ENCODE measurements at places on chromosomes 7 and 10. TPM values are rescaled to one million over a fixed set of nuclear protein-coding genes. Genes with fewer than 3 reads are reported as not detected.

MSMB gene
- not detected for total RNA-seq

DNA sequence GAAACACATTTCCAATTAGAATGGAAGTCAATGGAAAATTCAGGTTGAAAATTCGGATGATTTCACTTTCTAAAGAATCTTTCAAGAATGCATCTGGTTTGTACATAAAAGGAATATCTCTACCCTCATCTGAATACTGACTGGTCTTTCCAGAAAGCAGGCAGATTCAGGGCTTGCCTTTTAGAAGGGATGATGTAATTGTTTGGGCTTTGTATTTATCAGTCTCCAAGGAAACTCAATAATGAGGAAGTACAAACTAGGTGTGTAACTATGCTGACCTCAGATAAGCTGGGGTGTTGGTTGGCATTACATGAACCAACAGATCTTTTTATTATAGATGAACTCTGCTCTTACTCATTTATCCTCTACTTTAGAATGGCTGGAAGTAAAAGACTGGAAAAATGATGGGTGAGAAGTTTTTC is 24.1 kb downstream of the PDLIM1 start:
- H3K36me3 ChIP-seq: no peaks in the 10 kb centered on the region
- peaks cover 2% of the 10 kb centered on the region for H3K27me3 ChIP-seq
- no peak overlapping the region for H3K4me3 ChIP-seq
- no peak for DNase-seq

- H3K36me3 ChIP-seq: no peaks in the 10 kb centered on the region
- no peaks in the 10 kb centered on the region for H3K27me3 ChIP-seq
- no peak overlapping the region for H3K4me3 ChIP-seq
- no peak overlapping the region for H3K27ac ChIP-seq
Observed at GRCh38 chr7:46440186-46440585, 519.1 kb upstream of the IGFBP3 start.

LRRD1 gene
- not detected for total RNA-seq

- no peak overlapping the region for H3K27ac ChIP-seq
- DNase-seq: no peak
- no peak overlapping the region for H3K4me3 ChIP-seq
Observed at GRCh38 chr10:5910323-5911100, 20.5 kb downstream of the FBH1 start.

GDF2 gene
- not detected for total RNA-seq

PTN gene
- not detected for total RNA-seq

DNA sequence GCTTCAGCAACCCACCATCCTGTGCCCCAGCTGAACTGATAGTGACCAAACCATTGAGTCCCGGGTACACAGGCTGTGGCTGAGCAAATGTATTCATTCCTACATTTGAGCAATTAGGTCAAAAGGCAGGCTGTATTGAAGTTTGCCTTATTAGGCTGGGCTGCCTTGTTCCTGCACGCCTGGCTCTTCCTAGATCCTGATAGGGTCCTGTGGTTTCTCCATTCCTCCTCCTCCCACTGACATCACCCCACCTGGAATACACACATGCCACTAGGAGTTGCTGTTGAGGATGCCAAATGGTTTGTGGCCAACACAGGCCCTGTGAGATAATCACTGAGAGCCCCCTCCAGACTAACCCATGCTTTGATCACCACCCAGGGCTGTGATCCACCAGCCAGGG is 66.4 kb upstream of the FGFR2 start:
- no peaks in the 10 kb centered on the region for H3K4me1 ChIP-seq
- no peak overlapping the region for H3K4me3 ChIP-seq
- DNase-seq: no peak
- H3K36me3 ChIP-seq: no peaks in the 10 kb centered on the region
- peaks cover 8% of the 10 kb centered on the region for H3K27me3 ChIP-seq
- no peak overlapping the region for H3K27ac ChIP-seq

DNA sequence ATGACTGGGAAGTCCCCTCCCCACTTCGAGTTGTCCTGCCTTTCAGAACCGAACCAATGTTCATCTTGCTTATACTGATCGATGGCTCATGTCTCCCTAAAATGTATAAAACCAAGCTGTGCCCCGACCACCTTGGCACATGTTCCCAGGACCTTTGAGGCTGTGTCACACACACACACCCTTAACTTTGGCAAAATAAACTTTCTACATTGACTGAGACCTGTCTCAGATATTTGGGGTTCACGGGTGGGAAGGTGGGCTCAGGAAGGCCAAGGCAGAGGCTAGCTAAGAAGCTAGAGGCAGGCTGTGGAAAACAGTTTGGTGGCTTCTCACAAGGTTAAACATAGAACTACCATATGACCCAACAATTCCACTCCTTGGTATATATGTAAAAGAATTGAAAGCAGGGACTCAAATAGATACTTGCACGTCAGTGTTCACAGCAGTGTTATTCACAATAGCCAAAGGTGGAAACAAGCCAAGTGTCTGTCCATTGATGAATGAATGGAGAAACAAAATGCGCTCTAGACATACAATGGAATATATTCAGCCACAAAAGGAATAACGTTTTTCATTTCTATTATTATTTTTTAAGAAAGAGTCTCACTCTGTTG is 15.4 kb downstream of the PRF1 start:
- H3K4me1 ChIP-seq: peaks cover 5% of the 10 kb centered on the region
- no peak overlapping the region for H3K4me3 ChIP-seq
- no peaks in the 10 kb centered on the region for H3K27me3 ChIP-seq
- no peak for DNase-seq
- H3K36me3 ChIP-seq: no peaks in the 10 kb centered on the region

CFTR gene
- not detected for total RNA-seq

GRCh38 chr10:49294731-49295130 is 4.2 kb upstream of the C10orf71 start:
- H3K4me1 ChIP-seq: no peaks in the 10 kb centered on the region
- DNase-seq: no peak
- no peak overlapping the region for H3K4me3 ChIP-seq
- H3K27me3 ChIP-seq: peaks cover 6% of the 10 kb centered on the region
- H3K27ac ChIP-seq: no peak overlapping the region
- no peaks in the 10 kb centered on the region for H3K36me3 ChIP-seq

DNA sequence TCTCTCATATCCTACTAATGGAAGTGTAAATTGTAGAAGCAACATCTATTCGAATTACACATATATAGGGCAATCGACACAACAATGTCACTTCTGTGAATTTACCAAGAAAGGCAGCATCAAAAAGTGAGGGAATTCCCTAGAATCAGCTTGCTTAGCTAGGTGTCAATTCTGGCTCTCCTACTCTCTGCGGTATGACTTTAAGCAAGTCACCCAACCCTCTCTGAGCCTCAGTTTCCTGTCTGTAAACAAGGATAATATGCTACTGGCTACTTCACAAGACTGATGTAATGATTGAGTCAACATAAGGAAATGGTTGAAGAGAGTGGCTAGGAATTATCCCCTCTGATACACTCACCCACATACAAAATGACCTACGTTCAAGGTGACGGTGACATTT is 19.4 kb downstream of the CCDC6 start:
- H3K27me3 ChIP-seq: no peaks in the 10 kb centered on the region
- DNase-seq: peak; percentile 44
- peak overlapping the region; percentile 71 for H3K27ac ChIP-seq

GRCh38 chr7:101684983-101685330 is 55.9 kb upstream of the MYL10 start:
- no peak overlapping the region for H3K27ac ChIP-seq
- H3K27me3 ChIP-seq: no peaks in the 10 kb centered on the region
- H3K4me3 ChIP-seq: no peak overlapping the region
- no peaks in the 10 kb centered on the region for H3K36me3 ChIP-seq
- H3K4me1 ChIP-seq: no peaks in the 10 kb centered on the region

CYP3A5 gene
- 0.86 TPM for total RNA-seq

DNA sequence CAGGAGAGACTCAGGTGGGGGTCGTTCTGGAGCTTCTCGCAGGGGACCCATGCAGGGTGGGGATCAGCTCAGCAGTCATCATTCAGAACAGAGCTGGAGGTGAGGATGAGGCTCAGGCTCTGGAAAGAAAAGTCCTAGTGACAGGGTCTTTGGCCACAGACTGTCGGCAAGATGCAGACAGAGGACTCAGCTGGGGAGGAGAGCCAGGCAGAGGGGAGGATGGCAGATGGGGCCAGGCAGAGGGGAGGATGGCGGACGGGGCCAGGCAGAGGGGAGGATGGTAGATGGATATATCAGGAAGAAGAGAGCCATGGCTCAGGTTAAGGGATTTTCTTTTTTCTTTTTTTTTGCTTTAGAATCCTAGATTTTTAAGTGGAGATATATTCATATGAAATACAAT is 7.7 kb upstream of the IL15RA start:
- H3K27me3 ChIP-seq: no peaks in the 10 kb centered on the region
- H3K27ac ChIP-seq: no peak overlapping the region
- H3K4me3 ChIP-seq: no peak overlapping the region
- no peaks in the 10 kb centered on the region for H3K36me3 ChIP-seq
- peaks cover 9% of the 10 kb centered on the region for H3K4me1 ChIP-seq
- no peak for DNase-seq

- no peak for DNase-seq
- H3K27me3 ChIP-seq: peaks cover 9% of the 10 kb centered on the region
- peaks cover 10% of the 10 kb centered on the region for H3K4me1 ChIP-seq
- H3K4me3 ChIP-seq: no peak overlapping the region
- H3K36me3 ChIP-seq: no peaks in the 10 kb centered on the region
Observed at GRCh38 chr10:47296156-47296894, 3.7 kb upstream of the GDF10 start.

ADAMTS14 gene
- not detected for total RNA-seq

GRCh38 chr10:114486938-114487814 is 82.9 kb upstream of the AFAP1L2 start:
- peak; percentile 48 for DNase-seq
- peak overlapping the region; percentile 80 for H3K27ac ChIP-seq
- H3K27me3 ChIP-seq: no peaks in the 10 kb centered on the region

PLAC9 gene
- not detected for total RNA-seq

GRCh38 chr10:37572206-37572605 is 285.2 kb downstream of the ZNF248 start:
- H3K4me1 ChIP-seq: no peaks in the 10 kb centered on the region
- no peaks in the 10 kb centered on the region for H3K27me3 ChIP-seq
- no peak for DNase-seq
- H3K36me3 ChIP-seq: no peaks in the 10 kb centered on the region

FGFR2 gene
- total RNA-seq: not detected

GRCh38 chr7:16412274-16413254 is 8.8 kb downstream of the CRPPA start:
- H3K36me3 ChIP-seq: no peaks in the 10 kb centered on the region
- H3K4me3 ChIP-seq: no peak overlapping the region
- no peaks in the 10 kb centered on the region for H3K4me1 ChIP-seq
- H3K27ac ChIP-seq: no peak overlapping the region
- DNase-seq: no peak

LIPF gene
- not detected for total RNA-seq

- H3K27ac ChIP-seq: no peak overlapping the region
- H3K36me3 ChIP-seq: no peaks in the 10 kb centered on the region
- DNase-seq: no peak
Observed at GRCh38 chr10:8279598-8279997, 225.1 kb downstream of the GATA3 start.

GCK gene
- total RNA-seq: 3.3 TPM

GRCh38 chr7:12699299-12699698 is 11.9 kb downstream of the ARL4A start:
- no peak for DNase-seq
- H3K4me1 ChIP-seq: peaks cover 3% of the 10 kb centered on the region
- H3K27ac ChIP-seq: no peak overlapping the region
- no peak overlapping the region for H3K4me3 ChIP-seq
- no peaks in the 10 kb centered on the region for H3K27me3 ChIP-seq

DNA sequence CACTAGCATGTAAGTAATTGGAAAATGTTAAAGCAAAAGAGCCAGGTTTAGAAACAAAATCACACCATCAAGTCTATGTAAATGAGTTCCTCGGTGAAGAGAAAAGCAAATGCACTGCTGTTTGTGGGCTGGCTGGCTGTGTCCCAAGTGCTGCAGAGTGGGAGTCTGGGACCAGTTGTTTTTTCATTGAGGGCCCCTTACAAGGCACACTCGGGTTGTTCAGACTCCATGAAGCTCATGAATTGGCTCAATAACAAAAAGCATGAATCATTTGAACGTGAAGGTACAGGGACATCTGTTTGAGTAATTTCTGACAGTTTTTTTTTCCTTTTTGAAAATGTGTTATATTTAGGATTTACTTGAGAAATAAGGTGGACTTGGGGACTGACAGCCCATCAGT is 28.0 kb downstream of the GRK5 start:
- H3K4me1 ChIP-seq: peaks cover 67% of the 10 kb centered on the region
- H3K27me3 ChIP-seq: no peaks in the 10 kb centered on the region
- H3K27ac ChIP-seq: peak overlapping the region; percentile 10

SFTPD gene
- total RNA-seq: not detected

PRF1 gene
- total RNA-seq: 7.5 TPM

DNA sequence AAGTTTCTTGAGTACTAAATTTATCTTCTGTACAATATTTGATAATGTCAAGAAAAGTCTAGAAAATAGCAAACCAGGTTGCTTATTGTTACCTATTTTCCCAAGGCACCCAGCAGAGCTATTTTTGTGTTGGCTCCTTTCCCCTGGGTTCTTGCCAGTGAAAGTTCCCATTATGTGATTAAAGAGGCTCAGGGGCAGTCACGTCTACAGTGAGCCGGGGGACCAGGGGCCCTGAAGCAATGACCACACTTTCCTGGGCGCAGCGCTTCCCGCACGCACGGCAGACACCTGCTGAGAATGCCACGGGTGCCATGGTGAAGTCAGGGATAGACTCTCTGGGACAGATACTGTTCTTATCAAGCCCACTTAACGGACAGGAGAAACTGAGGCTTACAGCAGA is 10.4 kb upstream of the CNPY1 start:
- H3K27me3 ChIP-seq: peaks cover 3% of the 10 kb centered on the region
- no peak overlapping the region for H3K27ac ChIP-seq
- no peaks in the 10 kb centered on the region for H3K4me1 ChIP-seq
- no peak for DNase-seq

DNA sequence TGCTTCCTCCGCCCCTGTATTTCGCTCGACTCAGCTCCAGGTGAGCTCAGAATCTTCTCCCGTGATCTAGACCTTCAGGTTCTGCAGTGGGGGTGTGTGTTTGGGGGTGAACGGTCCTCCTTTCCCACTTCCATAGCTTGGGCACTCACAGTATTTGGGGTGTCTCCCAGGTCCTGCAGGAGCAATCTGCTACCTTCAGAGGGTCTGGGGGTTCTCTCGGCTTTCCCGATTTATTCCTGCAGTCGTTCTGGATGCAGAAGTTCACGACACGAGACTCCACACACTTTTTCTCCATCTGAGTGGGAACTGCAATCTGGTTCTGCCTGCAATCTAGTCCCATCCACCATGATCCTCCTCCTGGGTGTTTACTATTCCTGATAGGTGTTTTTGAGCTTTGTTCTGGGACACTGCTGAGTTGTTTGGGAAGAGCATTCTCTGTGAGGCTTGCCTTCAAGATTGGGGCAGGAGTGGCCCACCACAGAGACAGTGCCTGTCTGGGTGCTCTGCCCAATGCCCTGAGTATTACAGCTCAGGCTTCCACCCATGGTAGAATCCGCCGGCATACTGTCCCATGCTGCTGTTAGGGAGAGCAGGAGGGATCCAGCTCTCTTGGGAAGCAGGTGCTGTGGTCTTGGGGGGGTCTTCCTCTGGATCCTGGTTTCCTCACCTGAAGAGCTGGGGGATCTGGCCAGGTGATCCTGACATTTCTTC is 29.8 kb downstream of the JAKMIP3 start:
- no peak overlapping the region for H3K4me3 ChIP-seq
- no peaks in the 10 kb centered on the region for H3K36me3 ChIP-seq
- no peak for DNase-seq
- peaks cover 38% of the 10 kb centered on the region for H3K27me3 ChIP-seq
- no peak overlapping the region for H3K27ac ChIP-seq
